ENCODE measurements at places on chromosomes 5 and 9. TPM values are rescaled to one million over a fixed set of nuclear protein-coding genes. Genes with fewer than 3 reads are reported as not detected.
A peak's percentile ranks its signal among the peaks of the same experiment; 100 is the strongest.

GRCh38 chr5:78554670-78555069, 93.9 kb downstream of the LHFPL2 start:
- DNase-seq: no peak

- DNase-seq: no peak
Measured at GRCh38 chr5:122436615-122437014, 124.6 kb downstream of the SNCAIP start.

GRCh38 chr5:180178531-180179441, 30.2 kb downstream of the RASGEF1C start:
- no peak for DNase-seq

- no peak for DNase-seq
Measured at GRCh38 chr9:99750526-99750925, 71.2 kb upstream of the NR4A3 start.

The LURAP1L gene
- total RNA-seq: 49.0 TPM

- DNase-seq: peak; percentile 64
Measured at GRCh38 chr9:109742776-109743348, 37.1 kb upstream of the PALM2AKAP2 start.

GRCh38 chr9:130157079-130157478, 15.1 kb upstream of the NCS1 start:
- DNase-seq: no peak

The SLC27A6 gene
- 0.32 TPM for total RNA-seq

DNA sequence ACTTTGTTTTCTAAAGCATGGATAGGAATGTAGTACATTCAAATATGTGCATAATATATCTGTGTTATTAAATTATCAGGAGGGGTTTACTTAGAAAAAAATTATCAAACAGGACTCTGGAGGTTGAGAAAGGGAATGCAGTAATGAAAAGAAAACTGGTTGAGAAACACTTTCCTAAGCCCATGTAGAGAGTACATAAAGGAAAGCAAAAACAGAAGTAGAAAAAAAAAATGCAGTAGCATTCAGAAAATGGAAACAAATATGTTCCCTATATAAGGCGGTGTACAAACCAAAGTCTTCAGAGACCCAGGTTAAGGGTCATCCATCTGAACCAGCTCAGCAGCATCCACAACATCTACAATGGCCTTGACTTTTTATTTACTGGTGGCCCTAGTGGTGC, at the start of gene IFNA8:
Gene IFNA8, plus strand, starts transcription at position 301 of the 400 bp plus-strand sequence. Its CDS starts 60 bp downstream, at position 361.
- DNase-seq: no peak

The CCL27 gene
- not detected for total RNA-seq

The DDX4 gene
- not detected for total RNA-seq

The TTC39B gene
- 13.5 TPM for total RNA-seq

- DNase-seq: no peak
Measured at GRCh38 chr5:162996053-162996452, 441.3 kb upstream of the CCNG1 start.

DNA sequence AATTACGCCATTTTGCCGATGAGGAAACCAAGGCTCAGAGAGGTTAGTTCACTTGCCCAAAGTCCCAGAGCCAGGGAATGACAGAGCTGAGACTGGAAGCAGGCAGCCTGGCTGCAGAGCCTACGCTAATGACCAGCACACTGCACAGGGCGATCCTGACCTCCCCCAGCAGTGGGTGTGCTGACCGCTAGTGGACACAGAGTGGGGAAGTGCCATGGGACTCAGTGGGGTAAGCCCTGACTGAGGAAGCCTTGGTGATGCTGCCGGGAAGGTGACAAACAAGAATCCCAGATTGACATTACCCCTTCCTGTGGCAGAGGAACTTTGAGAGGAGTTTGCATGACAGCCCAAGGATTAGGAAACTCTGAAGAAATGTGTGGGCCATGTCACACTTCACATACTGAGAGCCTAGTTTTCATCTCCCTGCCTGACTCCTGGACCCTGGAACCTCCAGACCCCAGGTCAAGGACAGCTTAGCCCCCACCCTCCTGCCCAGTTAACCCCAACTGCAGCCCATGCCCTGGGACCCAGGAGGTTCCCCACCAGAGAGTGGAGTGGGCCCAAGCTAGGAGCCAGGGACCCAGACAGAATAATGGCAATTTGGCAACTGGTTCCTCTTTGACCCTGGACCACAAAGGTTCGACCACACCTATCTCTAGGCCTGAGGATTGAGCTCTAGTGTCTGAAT, 19.7 kb upstream of the CSF1R start:
- no peak for DNase-seq

DNA sequence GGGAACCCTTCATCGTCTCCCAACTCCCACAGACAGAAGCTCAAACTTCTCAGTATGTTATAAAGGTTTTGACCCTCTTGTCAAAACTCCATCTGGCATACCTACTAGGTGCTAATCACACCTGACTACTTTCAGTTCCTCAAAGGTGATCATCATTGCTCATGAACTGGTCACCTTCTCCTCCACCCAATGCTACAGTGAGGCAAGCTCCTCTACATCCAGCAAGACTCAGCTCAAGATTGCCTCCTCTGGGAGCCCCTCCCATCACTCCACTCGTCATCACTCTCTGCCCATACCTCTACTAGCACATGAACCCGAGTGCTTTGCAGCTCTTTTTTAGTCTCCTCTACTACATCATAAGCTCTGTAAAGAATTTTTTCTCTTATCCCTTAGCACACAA, 102.4 kb downstream of the LPAR1 start:
- no peak for DNase-seq

DNA sequence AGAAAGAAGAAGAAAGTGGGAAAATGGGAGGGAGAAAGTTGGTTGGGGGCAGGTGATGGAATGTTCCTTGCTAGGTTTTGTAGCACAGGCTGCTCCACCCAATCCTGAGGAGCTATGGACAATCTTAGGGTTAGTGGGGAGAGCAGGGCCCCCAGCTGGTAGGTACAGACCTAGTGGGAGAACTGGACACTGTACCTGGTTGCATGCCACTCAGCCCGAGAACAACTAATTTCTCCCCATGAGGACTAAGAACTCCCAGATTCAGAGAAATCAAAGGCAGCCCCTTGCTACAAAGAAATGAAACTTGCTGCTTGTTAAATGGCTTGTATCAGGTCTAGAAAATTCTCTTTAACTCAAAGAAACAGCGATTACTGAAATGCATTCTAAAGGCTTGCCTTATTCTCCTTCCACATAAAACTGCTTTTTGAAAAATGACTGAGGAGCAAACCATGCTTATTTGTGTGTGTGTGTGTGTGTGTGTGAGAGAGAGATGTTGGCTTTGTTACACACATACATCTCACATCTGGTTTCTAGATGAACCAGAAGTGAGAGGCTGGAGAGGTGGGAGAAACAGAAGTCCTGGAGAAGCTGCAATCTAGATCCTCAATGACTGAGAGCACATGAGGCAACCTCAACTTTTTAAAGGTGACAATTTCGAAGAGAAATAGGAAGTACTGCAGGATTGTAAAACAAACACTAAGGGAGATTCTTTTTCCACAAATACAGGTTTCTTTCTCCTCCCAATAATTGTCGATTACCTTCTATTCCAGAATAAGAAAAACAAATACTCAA, 28.9 kb downstream of the FYB1 start:
- DNase-seq: no peak

The WWC1 gene
- 2.2 TPM for total RNA-seq

- no peak for DNase-seq
Measured at GRCh38 chr5:102231693-102232619, 64.1 kb downstream of the SLCO4C1 start.

DNA sequence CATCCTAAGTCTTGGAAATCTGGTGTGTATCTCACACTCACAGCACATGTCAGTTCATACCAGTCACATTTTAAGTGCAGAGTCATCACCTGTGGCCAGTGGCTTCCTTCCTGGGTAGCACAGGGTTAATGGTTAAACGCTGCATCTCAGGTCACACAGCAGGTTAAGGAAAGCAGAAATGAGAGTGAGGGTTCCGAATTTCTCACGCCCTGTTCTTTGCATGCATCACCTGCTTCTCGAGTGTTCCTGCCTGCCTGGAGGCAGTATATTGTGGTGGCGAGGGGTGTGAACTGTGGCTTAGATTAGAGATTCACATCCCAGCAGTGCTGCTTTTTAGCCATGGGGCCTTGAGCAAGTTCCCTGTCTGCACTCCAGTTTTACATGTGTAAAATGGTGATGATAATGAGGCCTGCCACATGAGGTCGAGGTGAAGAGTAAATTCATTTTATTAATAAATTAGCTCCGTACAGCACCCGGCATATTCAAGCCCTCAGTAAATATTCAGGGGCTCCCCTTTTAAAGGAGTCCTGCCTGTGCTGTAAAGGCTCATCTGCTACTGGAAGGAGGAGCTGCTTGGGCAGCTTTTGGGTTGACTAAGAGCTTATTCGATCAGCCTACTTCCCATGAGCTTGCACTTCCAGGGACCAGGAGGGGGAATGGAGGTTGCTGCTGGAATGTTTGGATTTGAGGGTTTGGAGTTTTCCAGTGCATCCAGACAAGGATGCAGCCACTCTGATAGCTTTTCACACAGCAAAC, 61.1 kb upstream of the SAP30L start:
- no peak for DNase-seq

DNA sequence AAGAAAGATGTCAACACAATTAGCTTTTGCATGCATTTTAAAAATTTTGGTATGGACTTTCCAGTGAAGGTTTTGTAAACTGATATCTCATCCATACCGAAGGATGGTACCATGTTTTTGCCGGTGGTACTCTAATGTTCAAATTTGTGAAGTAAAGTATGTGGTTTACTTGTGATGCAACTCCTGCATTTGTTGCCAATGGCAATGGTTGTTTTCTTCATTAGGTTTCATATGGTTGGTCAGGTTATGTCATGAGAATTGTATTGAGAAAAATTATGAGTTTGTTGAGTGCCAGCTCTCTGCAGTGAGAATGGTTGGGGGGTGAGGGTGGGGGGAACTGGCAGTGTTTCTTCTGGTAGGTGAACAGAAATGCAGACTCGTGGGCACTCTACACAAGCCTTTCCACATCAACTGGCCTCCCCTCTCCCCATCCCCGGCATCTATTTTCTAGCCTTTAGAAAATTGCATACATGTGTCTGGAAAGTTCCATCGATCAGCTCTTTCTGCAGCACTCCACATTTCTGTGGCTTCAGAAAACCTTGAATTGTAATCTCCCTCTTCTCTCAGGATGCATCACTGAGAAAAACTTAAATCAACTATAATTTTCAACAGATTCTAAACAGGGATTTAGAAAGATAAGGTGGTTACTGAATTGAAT, 107.7 kb downstream of the PDE4D start:
- no peak for DNase-seq

GRCh38 chr5:74452856-74453255, 187.7 kb downstream of the ENC1 start:
- no peak for DNase-seq

- DNase-seq: no peak
Measured at GRCh38 chr5:16963821-16964220, 27.7 kb upstream of the MYO10 start.

GRCh38 chr9:80605129-80605528, 1033.4 kb downstream of the TLE4 start:
- peak; percentile 34 for DNase-seq

DNA sequence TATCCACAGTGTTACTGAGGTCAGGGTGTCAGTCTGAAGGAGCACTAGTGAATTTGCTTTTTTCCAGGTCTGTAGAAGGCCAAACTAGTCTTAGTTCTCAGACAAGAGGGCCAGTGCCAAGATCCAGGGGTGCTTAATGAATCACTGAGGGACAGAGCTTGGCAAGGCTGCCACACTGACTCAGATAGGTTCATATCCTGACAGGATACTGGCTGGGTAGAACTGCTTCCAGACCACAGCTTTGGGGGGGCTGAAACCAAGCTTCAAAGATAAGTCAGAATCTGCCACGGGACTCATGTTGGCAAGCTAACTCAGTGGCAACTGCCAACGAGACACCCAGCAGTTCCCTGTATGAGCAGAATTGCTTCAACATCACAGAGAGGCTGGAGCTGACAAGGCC, 1125.4 kb downstream of the EFNA5 start:
- no peak for DNase-seq

The PTGES2 gene
- total RNA-seq: 58.6 TPM

GRCh38 chr5:159695741-159696294, 220.5 kb upstream of the ADRA1B start:
- DNase-seq: no peak

The NMUR2 gene
- not detected for total RNA-seq

The PRRC1 gene
- 96.0 TPM for total RNA-seq

- DNase-seq: no peak
Measured at GRCh38 chr9:133706307-133707050, 31.7 kb downstream of the SARDH start.

The ADAMTS13 gene
- 1.3 TPM for total RNA-seq

DNA sequence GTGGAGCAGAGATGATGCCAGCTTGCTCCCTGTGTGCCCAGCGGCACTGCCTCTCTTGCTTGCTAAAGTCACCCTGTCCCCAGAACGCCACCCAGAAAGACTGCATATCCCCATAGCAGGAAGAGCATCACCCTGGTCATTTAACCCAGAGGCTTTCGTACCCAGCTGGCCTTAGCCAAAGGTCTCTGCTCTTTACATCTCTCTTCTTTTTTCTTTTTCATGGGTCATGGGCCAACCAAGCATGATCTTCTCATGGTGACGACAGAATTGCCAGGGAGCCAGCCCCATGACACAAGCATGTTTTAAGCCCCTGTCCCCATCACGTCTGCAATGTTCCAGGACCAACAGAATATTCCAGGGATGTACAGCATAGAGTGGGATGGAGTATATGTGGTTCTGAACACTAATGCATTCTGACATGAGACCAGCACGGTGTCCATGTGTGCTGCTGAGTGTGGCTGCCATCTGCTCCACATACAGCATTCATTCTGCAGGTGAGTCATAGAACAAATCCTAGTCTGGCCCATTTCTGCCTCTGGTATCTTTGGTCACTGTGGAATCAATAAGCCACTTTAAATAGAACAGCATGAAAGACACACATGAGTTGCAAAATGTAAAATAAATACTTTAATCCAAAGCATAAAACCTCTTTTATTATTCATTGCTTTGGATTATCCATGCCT, 203.0 kb downstream of the MED10 start:
- DNase-seq: no peak

The F2R gene
- total RNA-seq: 117 TPM

The TLR4 gene
- 18.1 TPM for total RNA-seq

GRCh38 chr5:33901156-33901555, 9.4 kb upstream of the ADAMTS12 start:
- peak; percentile 94 for DNase-seq

GRCh38 chr9:128073253-128073886, 5.3 kb downstream of the SLC25A25 start:
- peak; percentile 77 for DNase-seq

Measured in fibroblast of villous mesenchyme (primary cell).